CD4-positive, alpha-beta T cell treated with Interferon gamma for 1 hour (primary cell): ENCODE measurements at places on chromosomes 2 and 18.

DNA sequence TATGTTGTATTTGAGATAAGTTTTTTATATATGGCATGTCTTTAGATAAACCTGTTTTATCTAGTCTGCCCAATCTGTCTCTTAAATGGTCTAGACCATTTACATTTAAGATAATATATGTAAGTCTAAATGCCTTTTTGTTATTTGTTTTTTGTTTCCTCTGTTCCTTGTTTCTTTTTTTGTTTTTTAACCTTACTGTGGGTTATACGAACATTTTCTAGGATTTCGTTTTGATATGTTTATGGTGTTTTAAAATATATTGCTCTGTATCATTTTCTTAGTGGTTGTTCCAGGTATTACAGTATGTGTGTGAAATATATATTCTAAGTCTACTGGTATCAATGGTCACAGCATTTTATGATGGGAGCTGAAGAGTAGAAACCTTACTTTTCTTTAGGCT, 13.3 kb downstream of the BCL2L11 start:
- DNase-seq: no peak

- DNase-seq: no peak
Measured at GRCh38 chr2:158756976-158757375, 38.1 kb upstream of the DAPL1 start.

DNA sequence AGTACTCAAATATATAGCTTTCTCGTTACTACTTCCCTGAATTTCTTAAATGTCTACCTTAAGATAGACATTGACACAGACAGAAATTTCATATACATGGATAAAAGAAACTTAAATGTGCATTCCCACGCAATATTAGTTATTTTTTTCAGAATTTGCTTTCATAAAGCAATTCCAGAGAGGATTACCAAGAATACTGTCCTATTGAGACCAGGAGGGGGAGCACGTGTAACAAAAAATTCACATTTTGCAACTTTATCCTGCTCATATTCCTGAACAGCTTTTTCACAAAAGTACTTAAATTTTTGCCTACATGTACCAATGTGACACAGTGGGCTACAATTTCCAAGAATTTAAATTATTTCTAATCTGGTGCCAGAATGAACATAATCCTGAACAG, 30.7 kb upstream of the ERCC3 start:
- DNase-seq: no peak

DNA sequence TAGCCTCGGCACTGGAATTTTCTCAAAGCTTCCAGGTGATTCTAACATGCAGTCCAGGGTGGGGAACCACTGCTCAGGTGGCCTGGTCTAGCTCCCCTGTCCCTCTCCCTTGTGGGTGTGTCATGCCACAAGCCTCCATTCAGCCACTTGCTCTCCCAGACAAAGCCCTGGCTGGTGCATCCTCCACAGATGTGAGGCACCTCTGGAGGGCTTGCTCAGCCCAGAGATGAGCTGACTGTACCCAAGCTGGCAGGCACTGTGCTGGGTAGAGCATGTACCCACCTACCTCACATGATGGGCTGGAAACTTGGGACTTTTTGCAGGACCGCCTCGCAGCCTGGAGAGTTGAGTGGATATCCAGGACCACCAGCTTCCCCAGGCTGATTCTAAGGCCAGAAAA, 88.1 kb downstream of the ZBTB7C start:
- no peak for DNase-seq

DNA sequence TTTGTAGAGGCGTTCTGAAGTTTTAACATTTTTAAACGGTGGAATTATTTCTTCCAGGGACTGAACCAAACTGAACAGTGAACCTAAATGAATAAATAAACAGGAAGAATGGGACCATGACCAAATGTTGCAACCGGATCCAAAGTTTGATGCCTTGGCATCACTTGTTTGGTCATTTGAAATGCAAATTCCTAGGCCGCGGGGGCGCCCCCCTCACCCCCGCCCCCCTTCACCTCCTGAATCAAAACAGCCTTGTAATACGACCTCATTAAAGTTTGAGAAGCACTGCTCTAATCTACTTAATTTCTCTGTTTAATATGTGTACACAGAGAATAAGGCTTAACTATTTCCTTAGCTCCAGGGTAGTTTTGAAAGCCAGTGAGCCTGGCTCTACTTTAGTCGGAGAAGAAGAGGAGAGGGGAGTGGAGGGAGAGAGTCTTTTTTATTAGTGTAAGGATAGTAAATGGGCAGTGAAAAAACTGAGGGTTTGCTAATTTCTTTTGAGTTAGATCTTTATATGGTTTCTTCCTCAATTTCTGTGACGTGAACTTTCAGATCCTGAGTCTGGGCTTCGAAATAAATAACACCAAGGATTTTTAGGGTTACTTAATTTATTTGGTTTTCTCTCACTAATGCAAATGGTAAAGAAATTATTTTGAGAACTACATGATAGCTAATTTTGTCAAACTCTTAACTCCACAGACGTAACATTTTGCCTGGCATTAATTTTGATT, 5.7 kb downstream of the C2orf80 start:
- no peak for DNase-seq

DNA sequence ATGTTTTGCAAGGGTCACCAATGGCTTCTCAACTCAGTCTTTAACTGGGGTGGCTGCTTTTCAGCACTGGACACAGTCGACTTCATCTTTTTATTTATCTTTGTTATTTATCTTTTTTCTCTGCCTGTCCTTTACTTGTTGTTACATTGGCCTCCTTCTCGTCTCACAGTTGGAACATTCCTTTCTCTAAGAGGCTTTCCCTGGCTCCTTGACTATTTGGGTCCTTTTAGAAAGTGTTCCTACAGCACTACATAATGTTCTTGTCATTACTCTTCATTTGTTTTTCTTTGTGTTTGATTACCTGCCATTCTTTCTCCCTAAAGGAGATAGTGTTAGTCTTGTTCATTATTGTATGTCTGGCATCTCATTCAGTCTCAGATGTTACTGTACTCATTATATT, 122.0 kb downstream of the KIAA1328 start:
- no peak for DNase-seq

DNA sequence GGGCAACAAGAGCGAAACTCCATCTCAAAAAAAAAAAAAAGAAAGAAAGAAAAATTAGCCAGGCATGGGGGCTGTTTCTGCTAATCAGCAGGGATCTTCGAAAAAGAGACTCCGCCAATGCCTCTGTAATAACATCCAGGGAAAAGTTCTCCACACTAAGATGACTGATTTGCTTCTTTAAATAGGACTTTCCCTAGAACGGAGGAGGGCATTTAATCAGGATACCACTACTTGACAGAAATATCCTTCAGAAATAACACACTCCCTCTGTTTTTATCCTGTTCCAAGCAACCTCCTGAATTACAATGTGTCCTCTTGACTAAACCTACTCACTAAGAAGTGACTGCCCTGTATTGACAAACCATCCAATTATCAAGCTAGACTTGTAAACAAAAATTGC, 21.7 kb downstream of the REV1 start:
- no peak for DNase-seq

DNA sequence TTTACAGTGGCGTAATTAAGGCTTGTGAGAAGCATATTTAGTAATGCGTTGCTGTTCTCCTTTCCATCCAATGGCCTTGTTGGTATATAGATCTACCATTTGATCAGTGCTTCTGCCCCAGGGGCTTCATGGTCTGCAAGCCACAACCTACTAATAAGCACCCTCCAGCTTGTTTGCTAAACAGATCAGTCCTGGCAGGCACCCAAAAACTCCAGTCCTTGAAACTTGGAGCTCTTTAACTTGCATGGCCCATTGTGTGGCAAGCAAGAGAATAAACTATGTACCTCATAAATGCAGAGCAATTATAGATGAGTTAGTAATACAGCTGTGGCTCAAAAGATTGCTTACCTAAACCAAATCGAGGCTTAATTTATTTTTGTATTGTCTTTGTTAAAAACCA, 158.5 kb downstream of the FTCDNL1 start:
- DNase-seq: no peak

DNA sequence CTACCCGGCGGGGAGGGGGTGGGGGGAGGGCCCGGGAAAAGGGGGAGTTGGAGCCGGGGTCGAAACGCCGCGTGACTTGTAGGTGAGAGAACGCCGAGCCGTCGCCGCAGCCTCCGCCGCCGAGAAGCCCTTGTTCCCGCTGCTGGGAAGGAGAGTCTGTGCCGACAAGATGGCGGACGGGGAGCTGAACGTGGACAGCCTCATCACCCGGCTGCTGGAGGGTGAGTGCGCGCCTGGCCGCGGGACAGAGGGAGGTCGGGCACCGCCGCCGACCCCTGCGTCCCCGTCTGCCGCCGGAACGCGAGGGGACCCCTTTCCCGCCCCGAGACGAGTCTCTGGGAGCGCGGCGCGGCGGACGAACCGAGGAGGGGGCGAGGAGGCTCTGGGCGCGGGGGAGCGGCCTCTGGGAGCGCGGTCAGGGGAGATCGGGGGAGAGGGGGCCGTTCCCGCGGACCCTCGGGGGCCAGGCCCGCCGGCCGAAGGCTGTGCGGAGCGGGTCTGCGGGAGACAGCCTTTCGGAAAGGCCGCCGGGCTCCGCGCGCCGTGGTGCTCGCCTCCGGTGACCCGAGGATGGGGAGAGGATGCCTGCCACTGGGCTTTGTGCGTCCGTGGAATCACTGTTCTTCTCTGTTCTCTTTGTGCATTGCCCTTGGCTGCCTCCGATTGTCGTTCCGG, 463 bp downstream of the PPP1CB start:
- peak; percentile 7 for DNase-seq

DNA sequence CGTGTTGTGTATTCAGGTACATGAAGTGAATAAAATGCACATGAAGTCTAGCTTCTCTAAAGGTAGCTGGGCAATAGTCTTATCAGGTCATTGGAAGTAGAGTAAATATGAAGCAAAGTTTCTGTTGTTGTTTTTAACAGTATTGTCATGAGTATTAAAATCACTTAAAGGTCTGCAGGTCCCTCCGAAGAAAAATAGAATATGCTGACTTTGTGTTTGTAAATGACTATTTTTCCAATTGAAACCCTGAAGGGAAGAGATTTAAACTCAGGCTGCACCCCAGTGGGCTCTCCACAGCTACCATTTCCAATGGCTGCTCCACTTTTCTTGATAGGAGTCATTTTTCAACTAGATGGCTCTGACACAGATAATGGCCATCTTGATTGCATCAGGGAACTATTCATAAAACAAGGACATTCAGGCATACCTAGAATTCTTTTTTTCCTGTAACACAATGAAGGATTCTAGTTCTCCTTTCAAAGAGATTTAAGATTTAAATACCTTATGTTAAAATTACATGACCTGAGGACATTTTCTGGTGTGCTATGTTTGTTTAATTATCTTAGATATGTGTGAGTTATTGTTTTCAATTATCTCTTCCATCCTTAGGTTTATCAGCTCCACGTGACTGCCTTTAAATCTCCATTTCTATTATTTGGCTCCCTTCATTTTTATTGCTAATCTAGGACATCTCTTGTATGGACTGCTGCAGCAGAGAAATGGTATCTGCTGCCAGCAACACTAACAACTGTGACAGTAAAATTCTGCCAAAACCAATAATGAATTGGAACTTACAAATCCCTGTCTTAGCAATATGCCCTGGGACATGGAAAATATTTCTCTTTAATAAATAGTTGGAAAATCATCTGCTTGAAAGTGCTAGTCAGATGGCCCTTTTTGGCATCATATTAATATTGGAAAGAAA, 149.2 kb upstream of the NOSTRIN start:
- no peak for DNase-seq

DNA sequence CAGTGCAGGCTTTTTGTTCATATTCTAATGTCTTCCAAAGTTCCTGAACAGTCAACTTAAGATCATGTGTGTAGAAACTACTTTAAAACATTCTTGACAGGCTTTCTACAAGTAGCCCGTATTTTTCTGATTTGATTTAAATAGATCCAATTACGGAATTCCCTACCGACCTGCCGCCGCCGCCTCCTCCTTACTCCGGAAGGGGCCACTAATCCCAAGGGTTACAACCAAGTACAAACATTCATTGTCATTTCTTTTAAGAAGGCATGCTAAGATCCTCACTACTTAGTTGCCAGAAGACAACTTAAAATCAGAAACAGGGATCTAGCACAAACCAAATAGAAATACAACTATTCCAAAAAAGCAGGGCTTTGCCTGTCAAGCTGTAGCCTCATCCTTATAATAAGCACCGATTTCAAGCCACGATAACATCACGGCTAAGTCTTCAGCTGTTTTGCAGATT, 784 bp downstream of the WDR33 start:
- DNase-seq: no peak

DNA sequence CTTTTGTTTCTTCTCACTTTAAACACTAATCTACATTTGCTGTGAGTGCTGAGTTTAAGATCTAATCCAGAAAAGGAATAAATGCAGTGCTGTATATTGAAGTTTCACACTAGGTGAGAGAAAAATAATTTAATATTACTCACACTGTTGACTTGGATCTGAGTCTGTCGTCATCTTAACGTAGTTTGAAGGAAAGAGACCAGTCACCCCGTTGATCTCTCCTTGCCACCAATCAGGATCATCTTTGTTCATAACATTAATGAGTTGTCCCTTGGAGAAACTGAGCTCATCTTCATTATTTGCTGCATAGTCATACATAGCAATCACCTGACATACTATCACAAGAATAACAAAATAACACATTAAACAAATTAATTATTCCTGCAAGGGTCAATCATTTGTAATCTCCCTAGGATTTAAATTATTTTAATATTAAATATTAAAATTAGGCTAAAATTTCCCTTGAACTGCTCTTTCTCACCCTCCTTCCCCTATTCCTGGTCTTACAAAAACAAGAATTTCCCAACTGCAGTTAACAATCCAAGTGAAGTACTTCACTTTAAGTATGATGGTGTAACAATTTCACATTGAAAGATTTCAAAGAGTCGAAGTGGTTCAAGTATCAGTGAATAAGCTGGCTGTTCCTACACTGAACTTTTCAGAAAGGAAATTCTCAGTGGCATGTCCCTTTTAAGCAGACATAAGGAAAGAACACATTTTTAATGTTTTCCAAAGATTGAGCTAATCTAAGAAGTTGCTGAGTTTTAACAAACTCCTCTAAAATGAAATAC, 71.3 kb downstream of the FAM228A start:
- DNase-seq: no peak

GRCh38 chr2:233705911-233706506, 6.7 kb upstream of the UGT1A5 start:
- DNase-seq: no peak

GRCh38 chr18:59196161-59196725, 23.7 kb upstream of the GRP start:
- no peak for DNase-seq

DNA sequence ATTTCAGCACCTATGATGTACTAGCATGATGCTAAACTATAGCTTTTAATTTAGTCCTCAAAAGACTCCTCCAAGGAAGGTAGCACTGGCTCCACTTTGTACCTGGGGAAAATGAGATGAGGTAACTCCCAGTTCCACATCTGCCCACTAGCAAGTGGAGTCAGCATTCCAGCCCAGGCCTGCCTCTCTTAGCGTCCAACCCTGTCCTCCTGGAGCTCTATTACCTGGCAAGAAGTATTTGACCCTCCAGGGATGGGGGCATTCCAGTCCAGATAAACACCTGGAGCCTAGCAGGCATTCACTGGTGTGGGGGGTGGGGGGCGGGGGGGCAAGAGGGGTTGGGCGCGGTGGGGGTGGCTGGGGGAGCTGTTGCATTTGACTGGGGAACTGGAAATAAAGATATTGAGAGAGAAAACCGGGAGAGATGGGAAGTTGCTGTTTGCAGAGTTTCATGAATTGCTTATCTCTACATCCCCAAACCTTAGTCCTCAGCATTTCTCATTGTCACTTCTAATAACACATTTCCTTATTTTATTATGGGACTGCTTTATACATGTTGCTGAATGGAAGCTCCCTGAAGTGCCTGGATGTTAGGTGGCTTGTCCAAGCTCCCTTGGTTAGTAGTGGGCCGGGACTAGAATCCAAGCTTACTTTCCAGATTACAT, 22.0 kb upstream of the FZD5 start:
- DNase-seq: no peak

GRCh38 chr18:48790869-48791635, 159.7 kb downstream of the SMAD7 start:
- DNase-seq: no peak

GRCh38 chr18:3848316-3848715, 398.3 kb downstream of the TGIF1 start:
- no peak for DNase-seq
